Activated T-helper 2 cell treated with anti-CD3 and anti-CD28 coated beads, Interferon-gamma antibody, Interleukin-2, Interleukin-4, amounts not matched to agents 10 μg/mL and 5 μg/mL and 100 μg/mL, durations not matched to agents 14 hours and 24 hours and 36 hours (primary cell): ENCODE measurements at places on chromosomes 11 and 22.

DNA sequence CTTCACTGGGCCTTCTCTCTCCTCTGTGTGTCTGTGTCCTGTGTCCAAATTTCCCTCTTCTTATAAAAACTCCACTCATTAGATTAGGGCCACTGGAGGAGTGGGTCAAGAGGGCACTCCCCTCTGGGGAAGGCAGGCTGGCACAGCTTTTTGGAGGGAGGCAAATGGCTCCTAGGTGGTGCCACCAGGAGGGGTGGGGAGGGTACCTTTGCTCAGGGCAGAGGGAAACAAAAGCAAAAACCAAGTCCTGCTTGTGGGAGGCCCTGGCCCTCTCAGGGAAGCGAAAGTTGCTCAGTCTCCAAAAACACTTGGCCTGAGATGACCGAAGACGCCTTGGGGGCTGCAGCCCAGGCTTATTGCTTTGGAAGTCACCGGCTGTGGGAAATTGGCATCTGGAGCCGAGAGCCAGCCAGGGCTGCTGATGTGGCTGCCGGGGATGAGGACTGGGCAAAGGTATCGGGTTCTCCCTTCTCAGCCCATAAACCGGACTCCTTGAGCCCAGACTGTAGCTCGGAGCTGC is 48.2 kb upstream of the ANO1 start:
- no peak for DNase-seq

GRCh38 chr11:131758726-131759125 is 388.3 kb downstream of the NTM start:
- no peak for DNase-seq

- DNase-seq = no peak
Measured at GRCh38 chr22:45580726-45581381, 78.2 kb downstream of the FBLN1 start.

DNA sequence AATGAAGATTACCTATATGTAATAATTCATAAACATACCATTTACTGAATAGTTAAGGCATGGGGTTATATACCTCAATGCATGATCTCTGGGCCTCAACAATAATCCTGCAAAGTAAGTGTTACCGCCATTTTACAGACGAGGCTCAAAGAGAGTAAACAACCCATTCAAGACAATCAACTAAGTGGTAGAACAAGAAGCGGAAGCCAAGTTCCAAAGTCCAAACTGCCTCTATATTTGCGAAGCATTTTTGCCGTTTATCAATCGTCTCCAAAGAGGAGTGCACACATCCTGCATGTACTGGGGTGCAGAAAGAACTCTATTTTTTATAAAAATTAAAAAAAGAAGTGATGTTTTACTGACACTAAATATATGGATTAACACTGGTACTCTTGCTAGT is 27.5 kb upstream of the P4HA3 start:
- DNase-seq = no peak

GRCh38 chr11:132307309-132308020 is 937.0 kb downstream of the NTM start:
- DNase-seq = no peak

GRCh38 chr11:107157146-107157808 is 139.0 kb upstream of the GUCY1A2 start:
- DNase-seq = no peak

DNA sequence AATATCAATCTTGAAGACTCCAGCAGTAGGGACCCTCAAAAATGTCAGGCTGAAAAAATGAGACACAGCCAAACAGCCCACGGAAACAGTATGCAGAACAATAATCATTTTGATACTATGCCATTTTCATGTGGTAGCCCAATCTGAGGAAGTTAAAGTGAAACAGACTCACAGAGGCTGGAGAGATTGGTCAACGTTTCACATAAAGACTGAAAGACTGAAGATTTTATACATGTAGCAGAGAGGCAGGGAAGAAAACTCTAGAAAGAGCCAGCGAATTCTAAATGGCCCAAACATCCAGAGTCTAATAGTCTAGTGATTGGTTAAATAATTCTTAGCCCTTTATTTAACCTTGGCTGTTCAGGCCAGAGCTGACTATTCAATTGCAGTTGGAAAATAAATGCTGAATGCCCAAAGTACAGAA is 49.4 kb downstream of the MAML2 start:
- DNase-seq = no peak

DNA sequence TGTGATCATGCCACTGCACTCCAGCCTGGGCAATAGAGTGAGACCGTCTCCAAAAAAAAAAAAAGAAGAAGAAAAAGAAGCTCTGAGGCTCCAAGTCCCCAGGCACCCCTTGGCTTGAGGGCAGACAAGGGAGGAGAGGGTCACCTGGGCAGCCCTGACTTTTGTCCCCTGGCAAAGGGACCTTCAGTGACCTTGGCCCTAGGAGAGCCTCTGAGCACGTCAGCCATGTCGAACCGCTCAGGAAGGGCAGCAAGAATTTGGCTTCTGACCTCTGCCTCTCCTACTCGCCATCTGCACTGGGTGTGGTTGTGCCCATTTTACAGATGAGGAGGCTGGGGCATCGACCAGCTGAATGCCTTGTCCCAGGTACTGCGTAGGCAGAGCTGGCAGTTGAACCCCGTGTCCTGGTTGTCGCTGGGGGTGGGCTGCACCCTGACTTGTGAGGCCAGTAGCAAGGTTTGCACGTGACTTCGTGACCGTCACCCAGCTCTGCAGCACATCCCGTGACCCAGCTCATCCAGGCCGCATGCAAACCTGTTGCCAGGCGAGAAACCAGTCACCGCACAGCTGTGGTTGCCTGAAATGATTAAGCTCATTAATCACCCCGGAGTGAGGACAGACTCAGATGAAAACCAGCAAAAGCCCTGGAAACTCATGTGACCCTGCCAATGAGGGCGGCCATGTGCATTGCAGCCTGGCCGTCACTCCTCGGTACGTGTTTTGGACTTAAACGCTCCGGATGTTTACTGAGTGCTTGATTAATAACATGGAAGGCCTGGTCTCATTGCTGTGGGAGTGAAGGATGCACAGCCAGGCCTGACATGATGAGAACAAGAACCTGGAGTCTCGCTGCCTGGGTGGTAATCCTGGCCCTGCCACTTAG is 47.7 kb upstream of the PPP6R3 start:
- no peak for DNase-seq

- no peak for DNase-seq
Measured at GRCh38 chr11:66567787-66568123, 651 bp downstream of the CTSF start.

GRCh38 chr11:29934115-29934638 is 82.7 kb downstream of the KCNA4 start:
- DNase-seq = no peak

DNA sequence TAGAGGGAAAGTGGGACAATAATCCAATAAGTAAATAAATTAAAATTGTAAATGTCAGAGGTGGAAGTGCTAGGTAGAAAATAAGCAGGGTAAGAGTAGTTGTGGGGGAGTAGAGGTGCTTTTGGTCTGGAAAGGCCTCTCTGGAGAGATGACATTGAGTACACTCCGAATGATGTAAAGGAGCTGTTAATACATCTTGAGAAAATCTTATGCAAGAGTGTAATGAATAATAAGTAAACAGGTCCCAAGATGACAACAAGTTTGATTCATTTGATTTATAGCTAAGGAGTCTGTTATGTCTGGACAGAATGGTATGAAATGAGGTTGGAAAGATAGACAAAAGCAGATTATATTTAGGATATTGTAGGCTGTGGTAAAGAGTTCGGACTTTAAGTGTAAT is 87.5 kb downstream of the TMEM135 start:
- no peak for DNase-seq

DNA sequence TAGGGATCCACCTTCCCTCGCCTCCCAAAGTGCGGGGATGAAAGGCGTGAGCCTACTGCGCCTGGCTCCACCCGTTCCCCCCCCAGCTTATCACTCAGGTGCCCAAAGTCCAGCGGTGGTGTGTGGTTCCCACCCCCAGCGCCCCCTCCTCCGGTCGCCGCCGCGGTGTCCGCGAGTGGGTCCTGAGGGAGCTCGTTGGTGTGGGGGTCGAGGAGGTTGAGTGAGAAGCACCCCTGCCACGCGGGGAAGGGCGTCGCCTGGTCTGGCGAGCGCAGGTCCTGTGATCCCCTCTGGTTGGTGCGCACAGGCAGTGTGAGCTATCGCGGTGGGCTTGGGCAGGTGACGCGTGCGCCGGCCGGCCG is 3900.6 kb upstream of the OR11H1 start:
- no peak for DNase-seq
